Activated B cell treated with CpG ODN at 0.5 μM for 24 hours (primary cell): ENCODE measurements at places on chromosomes 7 and 10. TPM values are rescaled to one million over a fixed set of nuclear protein-coding genes. Genes with fewer than 3 reads are reported as not detected.

DNA sequence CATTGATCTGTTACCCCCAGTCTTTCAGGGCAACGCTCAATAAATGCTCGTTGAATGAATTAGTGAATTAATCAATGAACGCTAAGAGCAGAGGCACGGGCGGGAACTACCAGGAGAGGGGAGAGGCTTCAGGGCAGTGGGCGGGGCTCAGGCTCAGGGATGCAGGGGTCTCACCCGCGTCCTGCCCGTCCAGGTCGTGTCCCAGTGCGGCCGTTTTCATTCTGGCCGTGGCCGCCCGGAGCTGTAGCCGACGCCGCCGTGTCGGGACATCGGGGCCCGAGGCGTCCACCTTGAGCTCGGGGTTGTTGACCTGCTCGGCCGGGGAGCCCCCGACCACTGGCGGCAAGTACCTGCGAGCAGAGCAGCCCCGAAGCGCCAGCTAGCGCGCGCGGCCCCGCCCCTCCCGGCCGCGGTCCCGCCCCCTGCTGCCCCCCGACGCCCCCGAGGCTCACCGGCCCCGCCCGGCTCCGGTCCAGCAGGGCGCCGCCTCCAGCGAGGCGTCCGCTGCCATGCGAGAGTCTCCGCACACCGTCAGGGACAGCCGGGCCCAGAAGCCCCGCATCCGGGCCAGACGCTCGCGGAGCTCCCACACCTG lies 2.8 kb upstream of the GAL3ST4 start:
- no peak for DNase-seq

The SLC18A2 gene
- not detected in 2 replicates for total RNA-seq

DNA sequence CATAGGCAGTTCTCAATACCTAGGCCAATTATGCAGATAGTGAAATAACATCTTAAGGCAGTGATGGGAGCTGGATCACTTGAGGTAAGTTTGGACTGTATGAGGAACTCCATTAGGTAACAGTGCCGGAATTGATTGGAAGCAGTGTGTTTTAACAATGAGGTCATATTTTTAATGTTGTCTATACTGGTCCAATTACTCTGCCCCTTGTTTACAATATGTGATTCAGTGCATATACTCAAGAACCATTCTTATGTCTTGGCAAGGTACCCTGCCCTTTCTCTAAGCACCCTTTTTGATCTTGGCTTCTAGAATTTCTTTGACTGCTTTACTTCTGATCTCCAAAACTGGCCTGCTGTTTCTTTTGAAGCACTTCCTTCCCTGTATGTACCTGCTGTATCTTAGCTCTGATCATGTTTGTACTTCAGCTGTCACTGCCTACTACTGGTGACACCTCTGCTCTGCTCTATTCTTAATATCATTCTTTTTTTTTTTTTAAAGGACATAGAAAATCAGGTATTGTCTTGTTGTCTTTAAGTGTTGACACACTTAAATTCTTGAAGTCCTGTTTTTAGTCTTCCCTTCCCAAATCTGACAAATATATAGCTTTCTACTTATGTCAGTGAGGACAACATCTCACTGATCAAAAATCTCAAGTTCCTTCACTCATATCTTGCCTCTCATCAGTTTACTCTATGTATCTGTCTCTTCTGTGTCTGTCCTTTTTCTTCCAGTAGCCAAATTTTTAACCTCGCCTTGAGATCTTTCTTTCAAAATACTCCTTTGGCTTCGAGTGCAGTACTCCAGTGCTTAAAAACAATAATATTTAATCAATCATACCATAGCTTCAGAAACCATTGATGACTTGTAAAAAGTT lies 46.4 kb upstream of the RPA3 start:
- DNase-seq = no peak

DNA sequence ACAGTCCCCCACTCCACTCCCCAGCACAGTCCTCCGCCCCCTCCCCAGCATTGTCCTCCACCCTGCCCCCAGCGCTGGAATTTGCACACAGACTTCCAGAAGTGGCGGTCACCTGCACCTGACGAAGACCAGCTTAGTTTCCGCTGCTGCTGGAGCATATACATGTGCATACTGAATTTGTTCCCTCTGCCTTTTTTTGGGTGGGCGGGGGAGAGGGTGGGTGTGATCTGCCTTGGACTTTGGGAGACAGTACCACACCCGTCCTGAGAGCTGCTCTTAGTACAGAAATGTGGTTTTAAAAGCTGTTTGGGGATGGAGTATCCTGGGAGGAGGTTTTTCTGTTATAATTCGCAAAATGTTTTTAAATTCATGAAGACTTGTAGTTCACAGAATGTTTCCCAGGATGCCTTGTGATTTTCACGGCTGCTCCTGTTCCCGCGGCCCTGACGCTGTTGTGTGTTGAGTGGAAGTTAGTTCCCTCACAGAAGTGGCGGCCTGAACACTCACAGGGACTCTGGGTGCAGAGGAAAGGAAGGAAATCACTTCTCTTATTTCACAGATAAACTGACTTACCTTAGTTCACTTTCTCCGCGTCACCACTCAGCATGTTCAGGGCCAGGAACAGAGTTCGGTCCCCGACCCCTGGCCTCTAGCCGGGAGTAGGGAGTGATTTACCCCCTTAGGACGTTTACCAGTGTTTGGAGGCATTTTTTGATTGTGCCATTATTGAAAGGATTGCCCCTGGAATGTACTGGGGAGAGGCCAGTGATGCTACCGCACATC lies 18.6 kb downstream of the PFKP start:
- DNase-seq = no peak

DNA sequence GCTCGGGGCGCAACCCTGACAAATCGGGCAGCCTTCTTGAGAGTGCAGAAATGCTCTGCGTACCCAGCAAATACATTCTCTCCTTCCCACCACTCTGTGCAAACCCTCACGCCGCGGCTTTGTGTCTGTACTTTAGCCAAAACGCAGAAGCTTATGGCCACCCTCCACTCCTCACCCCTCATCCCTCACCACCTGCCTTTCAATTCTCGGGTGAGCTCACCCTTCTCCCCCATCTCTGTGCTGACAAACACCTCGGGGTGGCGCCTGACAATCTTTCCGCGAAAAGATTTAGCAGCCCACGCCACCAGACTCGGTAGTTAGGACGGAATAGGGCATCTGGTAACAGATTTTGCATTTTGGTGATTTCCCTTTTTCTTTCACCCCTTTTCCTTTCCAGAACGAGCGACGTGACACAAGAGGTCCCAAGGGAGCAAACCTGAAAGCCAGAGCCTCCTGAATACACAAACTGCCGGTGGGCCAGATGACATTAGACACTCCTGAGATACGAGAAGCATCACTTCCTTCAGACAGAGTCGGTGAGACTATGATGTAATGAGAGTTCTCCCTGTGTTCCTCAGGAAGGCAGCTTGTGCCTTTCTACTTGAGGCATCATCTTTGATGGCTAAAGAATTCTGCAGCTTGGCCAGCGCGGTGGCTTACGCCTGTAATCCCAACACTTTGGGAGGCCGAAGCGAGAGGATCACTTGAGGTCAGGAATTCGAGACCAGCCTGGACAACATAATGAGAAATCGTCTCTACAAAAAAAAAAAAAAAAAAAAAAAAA lies 671 bp upstream of the ATAD1 start:
- DNase-seq = no peak

DNA sequence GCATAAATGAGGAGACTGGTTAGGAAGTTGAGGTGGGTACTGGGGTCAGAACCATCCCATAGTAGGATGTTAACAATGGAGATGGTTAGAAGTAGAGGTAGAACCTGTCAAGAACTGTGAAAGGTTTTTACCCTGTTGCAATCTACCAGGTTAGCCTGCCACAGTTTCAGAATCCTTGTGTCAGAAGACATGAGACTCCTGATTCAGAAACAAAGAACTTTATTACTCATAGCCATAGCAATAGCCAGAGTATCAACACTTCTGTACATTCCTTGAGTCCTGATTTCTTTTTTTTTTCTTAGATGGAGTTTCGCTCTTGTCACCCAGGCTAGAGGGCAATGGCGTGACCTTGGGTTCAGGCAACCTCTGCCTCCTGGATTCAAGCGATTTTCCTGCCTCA lies 200.9 kb downstream of the GRM3 start:
- no peak for DNase-seq

The AKR1B15 gene
- total RNA-seq = not detected in 2 replicates

GRCh38 chr10:124917428-124918190 lies 24.3 kb upstream of the ZRANB1 start:
- DNase-seq = peak; percentile 34

- DNase-seq = peak; percentile 24
Measured at GRCh38 chr10:71597821-71598498, 121.6 kb downstream of the C10orf105 start.

GRCh38 chr10:129099486-129099885 lies 367.6 kb upstream of the MGMT start:
- DNase-seq = no peak

- DNase-seq = no peak
Measured at GRCh38 chr10:123890756-123891143, 857 bp downstream of the CPXM2 start.

GRCh38 chr7:144437370-144438191 lies 34.1 kb upstream of the NOBOX start:
- DNase-seq = no peak

The ASIC3 gene
- total RNA-seq = 1.2 TPM in 2 replicates

DNA sequence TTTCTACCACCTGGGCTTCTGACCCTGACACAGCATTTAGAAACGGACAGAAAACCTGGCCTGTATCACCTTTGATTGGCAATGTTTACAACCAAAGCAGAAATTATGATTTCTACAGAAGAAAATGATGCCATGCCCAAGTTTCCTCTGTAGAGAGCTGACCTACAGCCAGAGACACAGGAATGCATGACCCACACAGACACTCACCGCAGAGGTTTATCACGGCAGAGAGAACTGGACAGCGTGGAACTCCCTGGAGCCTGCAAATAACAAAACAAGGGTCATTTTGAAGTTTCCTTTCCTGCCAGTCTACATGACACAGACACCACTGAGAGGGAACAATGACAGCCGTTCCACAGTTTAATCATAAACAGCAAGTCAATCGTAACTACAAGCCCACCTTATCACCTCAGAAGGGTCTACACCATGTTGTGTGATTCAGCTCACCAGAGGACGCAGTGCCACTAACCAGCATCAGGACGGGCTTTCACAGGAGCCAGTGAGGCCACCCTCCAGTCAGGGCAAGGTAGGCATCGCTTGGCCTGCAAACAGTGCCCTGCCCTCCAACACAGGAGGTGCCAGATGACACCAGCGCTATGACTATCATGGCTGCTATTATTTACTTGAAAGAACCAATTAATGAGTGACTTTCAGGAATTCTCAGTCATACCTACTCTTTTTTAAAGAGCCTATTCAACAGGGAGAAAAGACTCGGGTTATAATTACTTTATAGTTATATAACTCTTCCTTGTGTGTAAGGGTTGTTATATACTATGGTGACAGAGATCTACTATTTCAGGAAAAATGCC lies 139.9 kb downstream of the TNS3 start:
- no peak for DNase-seq

DNA sequence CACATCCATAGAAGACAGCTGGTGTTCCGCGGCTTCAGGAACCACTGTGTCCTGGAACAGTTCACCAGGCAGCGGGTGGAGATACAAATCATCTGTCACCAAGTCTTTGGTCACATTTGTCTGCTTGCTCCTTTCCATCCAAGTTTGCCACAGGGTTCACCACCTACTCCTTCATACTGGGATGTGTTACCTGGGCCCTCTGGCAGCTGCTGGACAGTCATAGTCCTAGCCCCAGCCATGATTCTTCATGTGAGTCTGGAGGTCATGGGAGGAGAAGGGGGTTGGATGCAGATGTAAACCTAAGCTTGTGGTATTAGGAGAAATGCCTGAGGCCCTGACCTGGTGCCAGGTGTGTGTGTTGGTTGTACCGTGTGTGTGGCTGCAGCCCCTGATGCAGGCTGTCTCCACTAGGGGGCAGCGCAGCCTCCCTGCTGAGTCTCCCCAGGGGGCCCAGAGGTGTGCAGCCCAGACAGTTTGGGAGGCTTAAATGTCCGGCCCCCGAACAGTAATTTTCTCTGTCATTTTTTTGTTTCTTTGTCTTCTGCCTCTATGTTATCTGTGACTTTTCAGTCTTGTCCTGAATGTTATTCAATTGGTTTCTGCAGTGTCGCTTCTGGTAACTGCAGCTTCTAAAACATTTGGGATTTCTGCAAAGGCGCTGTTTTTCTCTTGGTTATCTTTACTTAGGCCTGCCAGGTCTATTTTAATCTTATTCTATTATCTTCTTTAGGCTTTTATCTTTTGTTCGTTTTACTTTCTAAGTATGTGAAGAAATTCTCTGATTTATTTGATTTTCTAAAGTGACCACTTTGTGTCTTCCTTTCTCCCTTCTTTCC lies 14.8 kb downstream of the NPS start:
- DNase-seq = no peak

The ADAM22 gene
- 0.71 and 0.88 TPM in 2 replicates for total RNA-seq

DNA sequence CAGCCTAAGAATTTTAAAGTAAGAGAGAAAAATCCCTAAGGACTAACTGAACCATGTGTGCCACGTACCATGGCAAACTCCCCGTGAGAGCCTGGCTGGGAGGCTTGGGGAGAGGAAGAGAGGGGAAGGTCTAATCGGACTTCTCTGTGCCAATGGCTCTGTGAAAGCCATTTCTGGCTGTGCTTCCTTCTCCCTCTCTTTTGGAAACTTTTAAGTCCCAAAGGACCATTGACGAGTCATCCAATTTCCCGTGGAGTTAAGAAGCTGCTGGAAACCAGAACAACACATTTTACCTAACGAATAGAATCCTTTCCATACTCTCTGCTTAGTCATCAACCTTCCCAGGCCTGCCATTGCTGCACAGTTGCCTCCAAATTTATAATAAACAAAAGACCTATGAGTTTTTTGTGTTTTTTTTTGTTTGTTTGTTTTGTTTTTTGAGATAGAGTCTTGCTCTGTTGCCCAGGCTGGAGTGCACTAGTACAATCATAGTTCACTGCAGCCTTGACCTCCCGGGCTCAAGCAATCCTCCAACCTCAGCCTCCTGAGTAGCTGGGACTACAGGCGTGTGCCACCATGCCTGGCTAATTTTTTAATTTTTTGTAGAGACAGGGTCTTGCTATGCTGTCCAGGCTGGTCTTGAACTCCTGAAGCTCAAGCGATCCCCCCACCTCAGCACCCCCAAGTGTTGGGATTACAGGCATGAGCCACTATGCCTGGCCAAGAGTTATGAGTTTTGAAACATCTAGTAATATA lies 13.2 kb downstream of the LAMB1 start:
- no peak for DNase-seq

- no peak for DNase-seq
Measured at GRCh38 chr10:80203835-80204676, 1.3 kb downstream of the ANXA11 start.

DNA sequence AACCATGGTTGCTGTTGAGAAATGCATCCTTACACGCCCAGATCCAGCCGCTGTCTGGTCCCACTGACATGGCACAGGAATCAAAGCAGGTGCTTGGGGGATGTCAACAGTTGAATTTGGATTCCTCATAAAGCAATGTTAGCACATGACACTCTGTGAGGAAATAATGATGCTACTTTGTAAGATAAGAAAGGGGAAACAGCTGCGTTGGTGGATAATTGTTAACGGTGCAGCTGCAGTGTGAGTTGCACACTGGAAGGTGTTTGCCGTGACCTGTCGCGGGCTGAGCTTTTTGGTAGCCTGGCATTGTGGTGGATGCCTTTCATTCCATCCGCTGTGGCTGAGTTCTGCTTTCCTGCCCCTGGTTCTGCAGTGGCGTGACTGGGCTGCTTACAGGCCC lies 113.9 kb downstream of the MGMT start:
- no peak for DNase-seq

GRCh38 chr10:82397854-82398253 lies 522.9 kb downstream of the NRG3 start:
- DNase-seq = no peak

- DNase-seq = no peak
Measured at GRCh38 chr10:88245974-88246511, 337.1 kb downstream of the RNLS start.

The CD36 gene
- total RNA-seq = 0.15 and 0.53 TPM in 2 replicates
